Gastrocnemius medialis (tissue), 4 donors: ENCODE measurements at places on chromosomes 5 and 9. TPM values are rescaled to one million over a fixed set of nuclear protein-coding genes. Genes with fewer than 3 reads are reported as not detected.

GRCh38 chr9:122347348-122348287 lies 23.2 kb upstream of the PTGS1 start:
- peak overlapping the region; percentile 58 for H3K4me3 ChIP-seq
- no peaks in the 10 kb centered on the region for H3K36me3 ChIP-seq
- H3K27me3 ChIP-seq: no peaks in the 10 kb centered on the region
- DNase-seq: no peak
- peak overlapping the region; percentile 67 for H3K27ac ChIP-seq

DNA sequence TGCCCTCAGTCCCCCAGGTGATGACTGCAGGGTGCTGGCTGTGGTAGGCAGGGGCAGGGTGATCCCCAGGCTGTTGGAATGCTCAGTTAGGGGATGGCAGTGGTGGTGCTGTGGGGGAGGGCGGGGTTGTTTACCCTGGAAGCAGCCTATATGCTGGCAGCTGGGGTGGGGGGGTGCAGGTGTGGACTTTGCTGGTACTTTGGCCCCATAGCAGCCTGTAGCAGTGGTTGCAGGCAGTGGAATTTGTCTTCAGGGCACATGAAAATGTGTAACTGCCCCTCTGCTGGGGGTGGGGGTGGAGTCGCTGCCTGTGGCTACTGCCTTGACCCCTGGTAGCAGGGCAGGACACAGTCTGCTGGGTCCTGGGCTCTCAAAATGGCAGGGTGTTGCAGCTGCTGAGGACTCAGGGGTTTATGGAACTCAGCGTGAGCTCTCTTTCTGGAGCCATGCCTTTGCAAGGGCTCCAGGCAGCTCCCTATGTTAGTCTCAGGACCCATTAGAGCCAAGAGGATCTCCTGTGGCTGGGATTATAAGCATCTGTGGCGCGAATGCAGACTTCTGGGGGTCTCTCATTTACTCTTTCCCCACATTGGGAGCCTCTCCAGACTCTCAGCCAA lies 65.0 kb downstream of the RMI1 start:
- H3K4me3 ChIP-seq: no peak overlapping the region
- H3K36me3 ChIP-seq: no peaks in the 10 kb centered on the region
- H3K27me3 ChIP-seq: no peaks in the 10 kb centered on the region
- DNase-seq: no peak

DNA sequence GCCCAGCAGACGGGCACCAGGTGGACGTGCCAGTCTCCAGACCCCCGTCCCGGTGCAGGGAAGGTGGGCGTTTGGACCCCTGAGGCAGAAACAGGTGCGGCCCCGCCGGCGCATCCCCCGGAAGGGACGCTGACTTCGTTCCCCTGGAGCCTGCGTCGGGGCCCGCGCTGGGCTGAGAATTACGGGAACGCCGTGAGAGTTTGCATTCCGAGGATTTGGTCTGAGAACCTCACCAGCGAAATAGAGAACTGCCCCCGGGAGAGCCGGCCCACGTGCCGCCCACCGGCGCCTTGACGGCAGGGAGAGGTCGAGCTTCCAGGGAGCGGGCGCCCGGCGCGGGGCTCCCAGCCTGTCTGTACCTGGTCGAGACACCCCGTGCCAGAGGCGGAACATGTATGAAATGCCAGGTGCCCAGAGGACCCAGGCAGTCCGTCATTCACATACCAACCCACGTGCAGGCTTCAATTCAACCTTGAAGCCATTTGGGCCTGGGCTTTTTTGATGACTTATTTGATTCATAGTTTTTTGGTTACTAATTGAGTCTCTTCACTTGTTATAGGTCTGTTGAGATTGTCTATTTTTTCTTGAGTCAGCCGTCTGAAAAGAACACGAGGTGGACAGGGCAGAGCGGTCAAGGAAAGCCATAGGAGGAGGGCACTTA lies 877 bp upstream of the CAMSAP1 start:
- H3K27ac ChIP-seq: peak overlapping the region; percentile 84
- no peaks in the 10 kb centered on the region for H3K36me3 ChIP-seq
- peaks cover 45% of the 10 kb centered on the region for H3K4me1 ChIP-seq

- DNase-seq: no peak
- no peak overlapping the region for H3K4me3 ChIP-seq
- H3K27me3 ChIP-seq: no peaks in the 10 kb centered on the region
- H3K27ac ChIP-seq: no peak overlapping the region
- no peaks in the 10 kb centered on the region for H3K36me3 ChIP-seq
Observed at GRCh38 chr5:177328545-177329231, 17.0 kb upstream of the MXD3 start.

- H3K4me3 ChIP-seq: peak overlapping the region; percentile 76
- H3K27me3 ChIP-seq: no peaks in the 10 kb centered on the region
- peaks cover 41% of the 10 kb centered on the region for H3K4me1 ChIP-seq
- no peak for DNase-seq
Observed at GRCh38 chr5:120466341-120467006, 2.4 kb downstream of the PRR16 start.

DNA sequence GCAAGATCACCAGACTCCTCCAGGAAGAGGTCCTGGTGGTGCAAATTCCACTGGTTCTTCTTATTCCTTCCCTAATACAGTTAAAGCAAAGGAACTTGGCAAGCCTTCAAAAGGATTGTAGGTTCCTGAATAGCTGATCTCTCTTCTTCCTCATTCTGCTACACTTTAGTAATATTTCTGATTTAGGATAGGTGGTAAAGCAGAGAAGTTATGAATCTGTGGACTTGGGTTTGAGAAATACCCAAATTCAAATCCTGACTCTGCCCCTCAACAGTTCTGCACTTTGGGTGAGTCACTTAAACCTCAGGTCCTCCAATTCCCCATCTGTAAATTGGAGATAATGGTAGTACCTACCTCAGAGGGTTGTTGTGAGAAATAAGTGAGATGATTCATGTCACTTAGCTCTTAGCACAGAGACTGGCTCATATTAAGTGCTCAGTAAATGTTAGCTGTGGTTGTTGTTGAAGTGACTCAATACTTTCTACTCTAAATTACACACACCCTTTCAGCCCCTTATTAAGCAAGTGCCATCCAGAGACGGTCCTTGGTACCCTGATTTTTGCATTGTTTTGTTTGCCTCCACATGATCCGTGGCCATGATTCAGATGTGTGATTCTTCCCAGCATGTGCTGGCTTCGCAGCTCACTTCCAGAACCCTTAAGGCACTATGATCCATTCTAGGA lies 5.2 kb downstream of the SH3RF2 start:
- H3K27me3 ChIP-seq: no peaks in the 10 kb centered on the region
- no peak for DNase-seq
- no peak overlapping the region for H3K4me3 ChIP-seq
- H3K4me1 ChIP-seq: no peaks in the 10 kb centered on the region
- peak overlapping the region; percentile 90 for H3K27ac ChIP-seq

DNA sequence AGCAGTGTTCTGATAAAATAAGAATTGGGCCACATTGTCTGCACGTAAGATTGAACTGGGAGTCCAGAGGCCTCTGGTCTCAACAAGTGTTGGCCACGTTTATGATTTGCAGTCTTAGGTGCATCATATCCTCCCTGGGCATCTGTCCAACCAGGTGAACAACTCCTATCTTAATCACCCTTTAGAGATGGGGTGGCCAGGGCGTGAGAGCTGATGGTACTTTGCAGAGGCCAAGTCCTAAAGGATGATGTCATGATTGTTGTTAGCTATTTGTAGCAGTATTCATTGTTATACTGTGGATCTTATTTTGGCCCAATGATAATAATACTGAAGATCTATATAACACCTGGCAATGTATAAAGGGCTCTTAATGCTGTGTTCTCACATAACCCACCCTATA lies 73.2 kb upstream of the RARS1 start:
- no peaks in the 10 kb centered on the region for H3K36me3 ChIP-seq
- H3K27ac ChIP-seq: no peak overlapping the region

DNA sequence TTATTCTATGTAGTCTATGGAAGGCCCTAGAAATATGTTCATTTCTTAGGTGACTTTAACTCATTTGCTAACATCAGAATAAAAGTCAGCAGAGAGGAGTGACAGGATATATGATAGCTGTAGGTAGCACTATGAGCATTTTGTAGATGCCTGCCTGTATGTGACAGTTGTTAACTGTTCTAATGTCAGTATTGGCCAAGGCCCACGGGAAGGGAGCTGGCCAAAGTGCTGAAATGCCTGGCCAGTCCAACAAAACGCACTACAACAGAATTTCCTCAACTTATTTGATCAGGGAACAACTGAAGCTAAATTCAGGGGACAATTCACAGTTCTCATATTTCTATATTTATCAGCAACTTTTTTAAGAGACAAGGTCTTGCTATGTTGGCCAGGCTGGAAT lies 20.8 kb downstream of the SV2C start:
- DNase-seq: no peak
- H3K27ac ChIP-seq: no peak overlapping the region
- no peaks in the 10 kb centered on the region for H3K27me3 ChIP-seq
- no peak overlapping the region for H3K4me3 ChIP-seq
- H3K4me1 ChIP-seq: no peaks in the 10 kb centered on the region
- no peaks in the 10 kb centered on the region for H3K36me3 ChIP-seq

- DNase-seq: no peak
- no peaks in the 10 kb centered on the region for H3K36me3 ChIP-seq
- H3K27ac ChIP-seq: no peak overlapping the region
- H3K27me3 ChIP-seq: no peaks in the 10 kb centered on the region
- H3K4me1 ChIP-seq: no peaks in the 10 kb centered on the region
- no peak overlapping the region for H3K4me3 ChIP-seq
Observed at GRCh38 chr9:115956371-115956770, 197.2 kb upstream of the PAPPA start.

GRCh38 chr5:172691886-172692285 lies 50.8 kb downstream of the NEURL1B start:
- peaks cover 8% of the 10 kb centered on the region for H3K4me1 ChIP-seq
- H3K4me3 ChIP-seq: no peak overlapping the region
- H3K27ac ChIP-seq: no peak overlapping the region

GRCh38 chr9:6805532-6805931 lies 47.8 kb downstream of the KDM4C start:
- no peak overlapping the region for H3K4me3 ChIP-seq
- no peaks in the 10 kb centered on the region for H3K27me3 ChIP-seq
- no peak for DNase-seq
- H3K27ac ChIP-seq: no peak overlapping the region
- no peaks in the 10 kb centered on the region for H3K36me3 ChIP-seq

DNA sequence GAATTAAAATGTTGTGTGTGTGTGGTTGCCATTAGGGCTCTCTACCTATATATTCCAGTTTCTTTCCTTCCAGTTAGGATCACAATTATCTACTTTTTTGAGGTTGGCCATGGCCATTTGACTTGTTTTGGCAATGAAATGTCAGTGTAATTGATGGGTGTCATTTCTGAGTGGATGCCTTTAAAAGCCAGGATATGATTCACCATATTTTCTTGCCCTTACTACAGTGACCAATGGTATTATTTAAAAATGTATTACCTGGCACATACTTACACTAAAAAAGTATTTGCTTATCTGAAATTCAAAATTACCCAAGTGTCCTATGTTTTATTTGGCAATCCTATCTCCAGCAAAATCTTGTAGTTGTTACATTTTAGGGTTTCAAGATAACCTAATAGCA lies 258.7 kb upstream of the ACTBL2 start:
- H3K4me3 ChIP-seq: no peak overlapping the region
- H3K27ac ChIP-seq: no peak overlapping the region
- H3K36me3 ChIP-seq: no peaks in the 10 kb centered on the region
- no peaks in the 10 kb centered on the region for H3K4me1 ChIP-seq
- DNase-seq: no peak

- no peaks in the 10 kb centered on the region for H3K36me3 ChIP-seq
- H3K27ac ChIP-seq: no peak overlapping the region
- no peaks in the 10 kb centered on the region for H3K27me3 ChIP-seq
- DNase-seq: no peak
- no peak overlapping the region for H3K4me3 ChIP-seq
Observed at GRCh38 chr5:147180751-147181150, 54.1 kb upstream of the STK32A start.

DNA sequence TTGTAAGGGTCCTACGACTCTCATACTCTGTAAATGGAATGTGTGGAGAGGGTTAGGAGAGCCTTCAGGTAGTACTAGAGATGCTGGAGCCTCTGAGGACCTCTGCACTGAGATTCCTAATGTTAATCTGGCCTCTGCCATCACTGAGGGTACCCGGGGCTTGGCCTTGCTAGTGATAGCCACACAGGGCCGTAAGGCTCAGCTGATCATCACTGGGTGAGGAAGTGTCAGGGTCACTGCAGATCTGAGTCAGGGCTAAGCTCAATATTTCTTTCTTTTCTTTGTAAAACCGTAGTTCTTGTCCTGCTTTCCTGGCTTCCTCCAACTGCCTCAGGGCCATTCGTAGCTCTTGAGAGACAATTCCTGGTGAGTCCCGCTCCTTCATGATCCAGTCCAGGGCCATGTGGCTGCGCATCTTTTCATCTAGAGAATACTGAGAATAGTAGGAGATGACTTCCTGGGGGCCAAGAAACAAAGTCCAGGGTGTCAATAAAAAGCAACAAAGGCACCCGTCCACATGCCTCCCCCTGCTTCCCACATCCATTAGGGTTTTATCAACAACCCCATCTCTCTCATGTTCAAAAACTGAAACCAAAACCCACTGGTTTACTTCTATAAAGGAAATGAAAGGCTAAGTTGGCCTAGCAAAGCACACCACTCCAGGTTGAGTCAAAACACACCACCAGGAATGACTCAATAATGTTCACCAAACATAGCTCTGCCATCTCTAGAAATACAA lies 47.7 kb downstream of the LIX1 start:
- no peak overlapping the region for H3K4me3 ChIP-seq
- H3K27ac ChIP-seq: no peak overlapping the region
- DNase-seq: no peak
- no peaks in the 10 kb centered on the region for H3K27me3 ChIP-seq

DNA sequence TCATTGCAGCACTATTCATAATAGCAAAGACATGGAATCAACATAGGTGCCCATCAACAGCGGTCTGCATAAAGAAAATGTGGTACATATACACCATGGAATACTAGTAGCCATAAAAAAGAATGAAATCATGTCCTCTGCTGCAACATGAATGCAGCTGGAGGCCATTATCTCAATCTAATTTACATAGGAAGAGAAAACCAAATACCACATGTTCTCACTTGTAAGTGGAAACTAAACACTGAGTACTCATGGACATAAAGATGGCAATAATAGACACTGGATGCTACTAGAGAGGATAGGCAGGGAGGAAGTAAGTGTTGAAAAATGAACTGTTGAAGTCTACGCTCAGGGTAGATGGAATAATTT lies 203.9 kb upstream of the CDH9 start:
- H3K27me3 ChIP-seq: no peaks in the 10 kb centered on the region
- no peaks in the 10 kb centered on the region for H3K36me3 ChIP-seq
- no peak overlapping the region for H3K27ac ChIP-seq

MAMDC2 gene
- 9.0 TPM for total RNA-seq

ARL15 gene
- 2.7 TPM for total RNA-seq

IFNA13 gene
- total RNA-seq: not detected

IRX4 gene
- total RNA-seq: not detected

C9orf152 gene
- total RNA-seq: not detected

INIP gene
- total RNA-seq: 7.7 TPM
